Progenitor cell of endocrine pancreas (in vitro differentiated cells): ENCODE measurements at places on chromosomes 11 and 22.

GRCh38 chr11:128497061-128497775 is 90.1 kb downstream of the ETS1 start:
- H3K4me3 ChIP-seq: no peak overlapping the region
- no peak for DNase-seq
- no peak overlapping the region for H3K27ac ChIP-seq

- peak overlapping the region; percentile 14 for H3K27ac ChIP-seq
- peaks cover 2% of the 10 kb centered on the region for H3K4me1 ChIP-seq
- peaks cover 36% of the 10 kb centered on the region for H3K36me3 ChIP-seq
Observed at GRCh38 chr11:113764527-113765219, 8.8 kb downstream of the ZW10 start.

DNA sequence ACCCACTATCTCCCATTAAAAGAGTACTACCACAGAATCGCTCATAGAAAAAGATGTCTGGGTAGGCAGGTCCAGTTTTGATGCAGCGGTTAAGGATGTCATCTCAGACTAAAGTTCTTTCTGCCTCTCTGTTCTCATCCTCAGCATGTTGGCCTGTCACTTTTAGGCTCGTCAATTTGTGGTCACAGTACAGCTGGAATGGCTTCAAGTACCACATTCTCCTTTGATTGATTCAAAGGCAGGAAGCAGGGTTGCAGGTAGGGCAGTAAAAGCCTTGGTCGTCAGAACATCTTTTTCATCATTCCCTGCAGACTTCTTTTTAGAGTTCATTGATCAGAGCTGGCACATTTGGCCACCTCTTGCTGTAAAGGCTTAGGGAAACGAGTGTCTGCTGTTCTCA is 28.7 kb downstream of the SDHD start:
- no peak overlapping the region for H3K27ac ChIP-seq
- H3K4me1 ChIP-seq: no peaks in the 10 kb centered on the region
- peaks cover 2% of the 10 kb centered on the region for H3K36me3 ChIP-seq
- H3K4me3 ChIP-seq: no peak overlapping the region
- H3K27me3 ChIP-seq: no peaks in the 10 kb centered on the region

GRCh38 chr11:77009533-77010160 is 24.6 kb upstream of the B3GNT6 start:
- H3K27ac ChIP-seq: no peak overlapping the region
- H3K4me1 ChIP-seq: no peaks in the 10 kb centered on the region
- no peak overlapping the region for H3K4me3 ChIP-seq

- peak overlapping the region; percentile 84 for H3K27ac ChIP-seq
- H3K4me3 ChIP-seq: no peak overlapping the region
- H3K4me1 ChIP-seq: peaks cover 16% of the 10 kb centered on the region
- no peaks in the 10 kb centered on the region for H3K27me3 ChIP-seq
- no peak for DNase-seq
Observed at GRCh38 chr11:74566146-74566960, 26.0 kb upstream of the POLD3 start.
